ENCODE measurements at places on chromosomes 2 and 18.

GRCh38 chr2:2036686-2037085 is 292.4 kb upstream of the PXDN start:
- no peak for DNase-seq

- DNase-seq, result no peak
These were observed 174.7 kb upstream of the AGAP1 start for GRCh38 chr2:235319095-235319494.

GRCh38 chr2:9226458-9227380 is 20.1 kb downstream of the ASAP2 start:
- DNase-seq, result no peak

DNA sequence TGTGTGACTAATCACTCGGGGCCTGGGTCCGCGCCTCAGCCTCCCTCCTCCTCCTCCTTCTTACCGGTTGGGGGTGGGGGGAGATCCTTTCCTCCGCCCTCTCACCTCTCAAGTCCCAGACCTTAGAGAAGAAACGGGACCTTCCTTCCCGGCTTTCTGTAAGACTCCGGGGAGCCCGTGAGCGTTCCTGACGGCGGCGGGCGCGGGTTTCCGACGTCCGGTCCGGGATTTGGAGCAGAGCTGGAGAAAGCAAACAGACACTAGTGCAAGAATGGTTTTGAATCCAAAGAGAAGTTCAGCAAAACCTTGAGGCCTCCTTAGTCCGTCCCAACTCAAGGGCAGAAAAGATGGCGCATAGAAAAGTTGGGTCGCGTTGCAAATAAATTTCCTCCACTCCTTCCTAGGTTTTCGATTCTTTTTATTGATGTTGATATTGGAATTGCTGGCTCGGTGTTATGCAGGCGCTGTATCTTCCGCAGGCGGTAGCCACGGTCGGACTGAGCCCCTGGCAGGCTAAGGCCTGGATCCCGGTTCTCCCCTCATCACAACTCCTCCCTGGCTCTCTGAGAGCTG is 2.0 kb downstream of the DLX1 start:
- DNase-seq, result no peak

DNA sequence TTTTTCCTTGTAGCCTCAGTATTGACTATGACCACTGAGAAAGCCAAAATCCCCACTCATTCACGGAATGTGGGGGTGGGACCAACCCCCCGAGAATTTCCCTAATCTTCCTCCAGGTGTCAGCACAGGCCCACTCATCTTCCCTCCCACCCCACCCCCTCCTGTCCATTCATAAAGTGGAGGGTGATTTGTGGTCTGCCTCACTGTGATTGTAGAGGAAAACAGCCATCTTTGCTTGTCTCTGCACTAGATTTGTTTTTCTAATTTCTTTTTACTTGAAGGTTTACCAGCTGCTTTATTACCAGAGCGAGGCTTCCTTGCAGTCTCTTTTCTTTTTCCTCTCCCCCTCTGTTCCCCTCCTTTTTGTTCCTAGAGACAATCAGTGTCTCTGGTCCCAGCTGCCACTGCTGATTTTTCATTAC is 171.8 kb downstream of the ICOS start:
- no peak for DNase-seq

DNA sequence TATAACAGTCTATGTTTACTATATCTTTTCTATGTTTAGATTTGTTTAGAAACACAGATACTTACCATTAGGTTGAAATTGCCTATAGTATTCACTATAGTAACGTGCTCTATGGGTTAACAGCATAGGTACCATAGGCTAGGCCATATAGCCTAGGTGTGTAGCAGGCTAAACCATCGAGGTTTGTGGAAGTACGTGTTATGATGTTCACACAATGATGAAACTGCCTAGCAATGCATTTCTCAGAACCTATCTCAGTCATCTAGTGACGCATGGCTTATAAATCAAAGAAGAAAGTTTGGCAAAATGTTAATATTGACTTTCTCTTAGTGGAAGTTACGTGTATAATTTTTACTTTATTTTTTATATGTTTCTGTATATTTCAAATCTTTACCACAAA is 466.2 kb upstream of the NRP2 start:
- DNase-seq, result no peak

All from iPS DF 19.7 (cell line).